ENCODE measurements at places on chromosomes 4 and X.

DNA sequence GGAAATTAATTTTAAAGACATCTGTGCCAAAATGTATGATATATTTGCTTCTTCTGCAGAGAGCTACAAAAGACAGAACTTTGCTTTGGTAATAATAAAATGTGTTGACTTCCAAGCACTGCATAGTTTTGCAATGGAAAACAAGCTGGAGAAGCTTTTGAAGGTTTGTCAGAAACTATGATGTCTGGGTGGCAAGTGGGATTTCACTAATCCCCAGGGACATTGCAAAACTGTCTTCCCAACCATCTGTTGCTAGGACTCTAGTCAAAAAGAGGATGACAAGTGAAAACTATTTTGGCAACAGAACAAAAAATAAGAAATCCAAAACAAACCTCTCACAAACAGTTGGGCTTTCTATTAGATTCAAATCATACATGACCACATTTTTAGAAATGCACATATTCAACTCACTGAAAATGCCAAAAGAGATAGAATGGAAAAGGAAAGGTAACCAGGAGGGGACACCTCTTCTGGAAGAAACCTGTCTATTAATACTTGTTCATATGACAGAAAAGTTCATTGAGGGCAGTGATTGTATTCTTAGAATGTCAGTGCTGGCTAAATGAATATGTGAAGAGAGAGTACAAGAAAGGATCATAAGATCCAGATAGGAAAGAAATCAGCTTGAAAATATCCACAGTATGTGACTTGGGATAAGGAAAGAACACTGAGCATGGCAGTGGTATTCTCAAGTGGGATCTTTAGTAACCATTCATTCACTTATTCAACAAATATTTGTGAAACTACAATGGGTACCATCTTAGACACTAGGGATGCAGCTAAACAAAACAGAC, 228.0 kb downstream of the RASL11B start:
- no peak for DNase-seq

GRCh38 chr4:33518856-33519255, 2725.5 kb downstream of the ARAP2 start:
- no peak for DNase-seq

GRCh38 chr4:133537780-133538281, 388.7 kb downstream of the PCDH10 start:
- DNase-seq, result no peak

- DNase-seq, result no peak
Measured at GRCh38 chr4:184470785-184471110, 3.6 kb downstream of the IRF2 start.

DNA sequence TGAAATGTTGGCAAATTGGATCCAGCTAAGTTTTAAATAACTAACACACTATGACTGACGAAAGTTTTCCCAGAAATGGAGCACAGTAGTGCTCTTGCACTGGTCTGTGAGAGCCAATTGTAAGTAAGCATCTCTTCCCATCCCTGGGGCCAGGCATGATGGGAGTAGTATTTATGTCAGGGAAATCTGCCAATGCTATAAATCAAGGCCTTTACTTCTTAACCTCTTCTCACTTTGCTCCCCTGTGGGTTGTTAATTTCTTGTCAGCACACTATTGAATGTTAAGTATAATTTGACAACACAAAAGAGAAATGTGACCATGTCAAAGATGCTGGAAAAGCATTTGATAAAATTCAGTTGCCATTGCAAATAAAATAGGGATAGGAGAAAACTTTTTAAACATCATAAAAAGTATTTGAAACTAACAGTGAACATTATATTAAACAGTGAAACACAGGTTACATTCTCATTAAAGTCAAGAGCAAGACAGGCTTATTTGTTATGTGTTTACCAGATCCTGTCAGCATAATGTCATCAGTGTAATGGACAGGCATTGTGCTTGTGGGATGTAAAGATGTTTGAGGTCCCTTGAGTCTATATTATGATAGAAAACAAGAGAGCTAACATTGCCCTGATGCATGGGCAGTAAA, 5.0 kb downstream of the F8A1 start:
- no peak for DNase-seq

GRCh38 chr4:11436084-11436483, 7.4 kb upstream of the HS3ST1 start:
- DNase-seq, result no peak

DNA sequence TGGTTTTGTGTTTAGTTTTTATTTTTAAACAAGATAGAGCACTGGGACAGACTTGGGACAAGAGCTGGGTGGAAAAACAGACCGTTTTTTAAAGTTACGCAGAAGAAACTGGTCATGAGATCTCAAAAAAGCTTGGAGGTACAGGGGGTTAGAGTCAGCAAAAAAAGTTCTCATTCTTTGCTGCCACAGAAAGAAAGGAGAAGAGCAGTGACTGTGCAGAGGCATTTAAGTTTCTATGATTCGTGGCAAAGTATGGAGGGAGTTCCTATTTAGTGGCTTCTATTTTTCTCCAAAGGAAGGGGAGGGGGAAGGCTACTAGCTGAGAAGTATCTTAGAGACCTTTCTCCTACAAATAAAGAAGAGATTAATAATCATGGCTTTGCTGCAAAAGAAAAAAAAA, 68.3 kb downstream of the MANBA start:
- no peak for DNase-seq

DNA sequence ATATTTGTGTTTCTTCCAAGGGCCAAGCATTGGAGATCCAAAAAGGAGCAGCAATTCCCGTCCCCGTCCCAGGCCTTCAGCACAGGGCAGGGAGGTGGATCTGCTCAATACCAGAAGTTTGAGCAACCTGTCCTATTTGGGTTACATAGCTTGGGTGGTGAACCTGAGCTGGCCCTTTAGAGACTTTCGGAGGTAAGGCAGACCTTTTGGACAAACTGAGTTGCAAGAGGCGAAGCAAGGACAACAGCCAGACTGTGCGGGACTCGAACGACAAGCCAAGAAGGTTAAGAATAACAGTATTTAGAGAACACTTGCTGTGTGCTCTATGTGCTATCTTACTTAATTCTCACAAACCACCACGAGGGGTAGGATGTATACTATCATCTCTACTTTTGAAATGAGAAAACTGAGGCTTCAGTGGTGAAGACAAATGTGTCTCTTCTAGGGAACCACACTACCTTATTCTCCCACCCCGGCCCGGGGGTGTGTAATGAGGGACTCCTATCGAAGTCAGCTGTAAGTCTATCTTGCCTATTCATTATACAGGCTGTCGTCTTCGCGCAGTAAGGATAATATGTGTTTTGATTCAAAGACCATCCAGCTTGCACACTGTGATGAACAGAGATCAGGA, 1.3 kb downstream of the NOP14 start:
- no peak for DNase-seq

GRCh38 chr4:169252339-169253112, 18.2 kb downstream of the SH3RF1 start:
- DNase-seq, result no peak

DNA sequence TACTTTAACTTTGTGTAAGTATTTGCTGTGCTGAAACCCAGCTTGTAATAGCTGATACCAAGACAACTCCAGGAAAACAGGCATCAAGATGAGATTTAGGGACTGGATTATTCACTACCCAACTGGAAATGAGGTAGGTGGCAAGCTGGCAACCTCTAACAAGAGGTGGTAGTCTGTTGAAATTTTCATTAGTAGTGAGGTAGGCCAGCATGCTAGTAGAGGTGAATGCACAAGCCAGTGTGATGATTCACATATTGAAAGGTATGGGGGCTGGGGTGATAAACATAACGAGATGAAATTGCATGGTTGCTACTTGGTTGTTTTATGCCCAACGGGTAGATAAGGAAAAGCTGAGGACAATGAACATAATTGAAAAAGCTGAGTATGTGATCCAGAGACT, 8.5 kb upstream of the TMPRSS11D start:
- no peak for DNase-seq

DNA sequence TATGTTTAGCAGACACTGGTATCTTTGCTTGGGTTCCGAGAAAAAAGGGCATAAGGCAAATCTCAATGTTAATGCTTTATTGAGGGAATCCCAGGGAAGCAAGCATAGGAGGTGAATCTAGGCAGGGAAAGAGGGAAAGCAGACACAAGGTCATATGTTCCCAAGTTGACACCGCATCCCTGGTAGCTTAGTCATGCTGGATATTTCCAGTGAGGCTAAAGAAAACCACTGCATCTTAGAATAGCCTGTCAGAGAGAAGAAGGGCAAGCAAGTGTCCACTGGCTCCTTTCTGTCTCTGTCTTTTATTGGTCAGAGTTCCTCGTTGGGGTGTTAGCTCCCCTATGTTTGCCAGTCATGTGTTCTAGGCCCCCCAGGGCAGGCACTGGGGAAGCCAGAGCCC, 104.7 kb downstream of the NKX6-1 start:
- no peak for DNase-seq

DNA sequence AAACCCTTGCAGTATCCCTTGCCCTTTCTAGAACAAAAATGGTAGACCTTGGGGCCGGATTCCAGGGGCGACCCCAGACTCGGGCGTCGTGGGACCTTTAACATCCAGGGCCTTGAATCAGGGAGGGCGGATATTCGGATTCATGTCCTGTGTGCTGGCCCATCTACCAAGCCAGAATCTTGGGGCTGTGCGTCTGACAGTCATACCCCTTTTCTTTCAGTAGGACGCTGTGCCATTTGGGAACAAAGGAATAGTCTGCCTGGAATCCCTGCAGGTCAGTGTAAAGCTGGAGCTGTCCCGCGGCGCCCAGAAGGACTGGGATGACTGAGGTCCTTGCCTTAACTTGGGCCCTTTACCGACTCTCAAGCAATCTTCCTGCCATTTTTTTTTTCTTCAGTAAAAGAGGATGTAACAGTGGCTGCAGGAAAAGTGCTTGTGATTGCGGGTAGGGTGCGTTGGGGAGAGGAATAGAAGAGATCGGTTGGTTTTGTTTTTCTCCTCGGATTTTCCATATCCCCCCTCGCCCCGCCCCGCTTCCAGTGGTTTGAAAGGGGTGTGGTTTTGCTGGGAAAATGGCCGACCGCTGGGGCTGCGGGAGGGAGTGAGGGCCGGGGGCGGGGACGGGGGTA, 518 bp downstream of the ARMCX1 start:
- peak; percentile 57 for DNase-seq

DNA sequence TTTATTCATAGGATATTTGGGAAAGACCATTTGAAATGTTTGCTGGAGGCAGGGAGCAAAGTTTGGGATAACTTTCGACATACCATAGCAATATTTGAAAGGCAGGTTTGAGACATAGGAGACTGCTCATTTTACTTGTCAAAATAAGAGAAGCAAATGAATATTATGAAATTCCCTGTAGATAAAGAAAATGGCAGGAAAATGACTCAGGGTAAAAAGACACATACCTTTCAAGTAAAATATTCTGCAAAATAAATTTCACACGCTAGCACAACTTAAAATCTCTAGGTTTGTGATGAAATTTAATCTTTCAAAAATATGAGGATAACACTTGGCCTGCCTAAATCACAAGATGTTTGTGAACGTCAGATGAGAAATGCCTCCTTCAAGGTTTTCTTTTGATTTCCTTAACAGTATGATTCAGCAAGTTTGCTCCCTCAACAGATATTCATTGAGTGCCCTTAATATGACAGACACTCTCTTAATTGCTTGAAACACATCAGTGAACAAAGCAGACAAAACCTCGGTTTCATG, 6.6 kb downstream of the TMEM156 start:
- DNase-seq, result no peak

DNA sequence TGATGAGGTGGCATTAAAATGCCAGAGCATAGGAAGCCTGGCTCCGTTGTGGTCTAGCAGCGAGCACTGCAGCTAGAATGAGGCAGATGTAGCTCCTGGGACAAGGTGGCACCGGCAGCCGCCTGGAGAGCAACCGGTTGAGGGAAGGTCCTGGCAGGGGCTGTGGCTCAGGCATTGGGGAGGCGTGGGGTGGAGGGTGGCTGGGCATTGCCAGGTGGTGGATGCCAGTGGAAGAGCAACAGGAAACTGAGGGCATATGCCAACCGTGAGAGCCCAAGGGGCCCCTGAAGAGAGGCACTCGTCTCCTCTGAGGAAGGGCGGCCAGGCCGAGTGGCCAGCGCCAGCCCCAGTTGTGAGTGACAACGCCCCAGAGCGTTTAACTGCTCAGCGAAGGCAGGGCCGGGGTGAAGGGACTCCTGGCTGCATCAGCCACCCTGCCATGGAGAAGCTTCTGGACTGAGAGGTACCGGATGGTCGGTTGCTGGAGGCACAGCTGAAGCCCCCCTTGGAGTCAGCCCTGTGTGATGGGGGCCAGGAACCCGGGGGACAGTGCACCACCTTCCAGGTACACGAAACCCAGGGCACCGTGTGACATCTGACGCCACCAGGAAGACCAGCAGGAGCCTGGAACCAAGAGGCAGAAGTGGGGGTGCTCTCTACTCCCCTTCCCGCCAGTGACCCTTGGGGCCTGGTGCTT, 13.2 kb upstream of the PDE6B start:
- DNase-seq, result no peak

DNA sequence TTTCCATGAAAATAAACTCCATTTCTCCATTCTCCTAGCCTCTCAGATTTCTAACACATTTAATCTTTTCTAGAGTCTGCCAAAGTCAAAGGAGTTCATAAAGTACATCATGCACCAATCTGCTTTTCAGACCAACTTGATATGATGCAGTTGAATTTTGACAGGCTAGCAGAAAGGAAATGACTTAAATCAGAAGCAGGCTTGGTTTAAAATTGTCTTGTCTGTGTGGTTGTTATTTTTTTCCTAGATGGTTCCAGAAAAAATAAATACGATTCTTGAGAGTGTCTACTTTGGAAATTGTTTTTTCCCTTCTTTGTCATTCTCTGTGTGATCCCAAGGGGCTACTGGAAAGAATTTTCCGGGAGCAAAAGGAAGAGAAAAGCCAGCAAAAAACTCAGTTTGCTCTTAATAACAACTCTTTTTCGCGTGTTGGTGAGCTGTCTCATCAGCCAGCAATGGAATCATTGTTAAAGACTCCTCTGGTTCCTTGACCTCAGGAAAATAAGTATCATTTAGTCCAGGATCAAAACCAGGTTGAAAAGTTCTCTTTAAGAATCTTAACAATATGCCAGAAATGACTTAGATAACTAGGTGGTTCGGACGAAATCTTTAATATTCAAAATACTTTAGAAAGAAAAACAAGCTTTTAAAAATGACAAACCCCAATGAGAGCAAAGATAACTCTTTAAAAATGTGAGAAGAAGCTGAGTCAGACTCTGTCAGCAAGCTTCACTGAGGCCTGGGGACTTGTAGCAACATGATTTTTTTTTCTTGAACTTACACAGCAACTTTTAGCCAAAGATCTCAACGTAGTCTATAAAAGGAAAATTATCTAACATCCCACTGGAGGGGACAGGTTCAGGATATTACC, 49.7 kb upstream of the GAB1 start:
- DNase-seq, result peak; percentile 16

DNA sequence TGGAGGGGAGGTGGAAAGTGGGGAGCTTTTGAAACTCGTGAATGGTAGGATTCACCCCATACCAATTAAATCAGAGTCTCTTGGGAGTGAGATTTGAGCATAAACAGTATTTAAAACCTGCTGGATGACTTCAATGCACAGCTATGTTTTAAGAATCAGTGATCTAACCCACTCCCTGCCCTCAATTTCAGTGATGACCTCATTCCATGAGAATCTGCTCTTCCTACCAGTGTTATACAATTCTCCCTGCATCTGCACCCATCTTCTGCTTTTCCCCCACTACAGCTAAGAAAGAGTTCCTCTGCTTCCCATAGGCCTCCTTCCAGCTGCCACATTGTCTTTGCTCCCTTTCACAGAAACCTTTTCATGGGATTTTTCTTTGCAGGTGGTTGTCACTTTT, 18.3 kb upstream of the H2AZ1 start:
- DNase-seq, result no peak

Data from globus pallidus (tissue), 1 donor.